SJSA1 (cell line): ENCODE measurements at places on chromosomes 11 and 22.

- H3K27ac ChIP-seq = no peak overlapping the region
- no peak for DNase-seq
- H3K27me3 ChIP-seq = no peaks in the 10 kb centered on the region
- no peaks in the 10 kb centered on the region for H3K36me3 ChIP-seq
These were observed 220.1 kb upstream of the SORL1-AS1 start for GRCh38 chr11:121672630-121673487.

- H3K4me3 ChIP-seq = no peak overlapping the region
- no peak overlapping the region for H3K27ac ChIP-seq
- DNase-seq = no peak
- no peaks in the 10 kb centered on the region for H3K4me1 ChIP-seq
- no peaks in the 10 kb centered on the region for H3K27me3 ChIP-seq
These were observed 160.5 kb downstream of the C11orf87 start for GRCh38 chr11:109582470-109582869.

DNA sequence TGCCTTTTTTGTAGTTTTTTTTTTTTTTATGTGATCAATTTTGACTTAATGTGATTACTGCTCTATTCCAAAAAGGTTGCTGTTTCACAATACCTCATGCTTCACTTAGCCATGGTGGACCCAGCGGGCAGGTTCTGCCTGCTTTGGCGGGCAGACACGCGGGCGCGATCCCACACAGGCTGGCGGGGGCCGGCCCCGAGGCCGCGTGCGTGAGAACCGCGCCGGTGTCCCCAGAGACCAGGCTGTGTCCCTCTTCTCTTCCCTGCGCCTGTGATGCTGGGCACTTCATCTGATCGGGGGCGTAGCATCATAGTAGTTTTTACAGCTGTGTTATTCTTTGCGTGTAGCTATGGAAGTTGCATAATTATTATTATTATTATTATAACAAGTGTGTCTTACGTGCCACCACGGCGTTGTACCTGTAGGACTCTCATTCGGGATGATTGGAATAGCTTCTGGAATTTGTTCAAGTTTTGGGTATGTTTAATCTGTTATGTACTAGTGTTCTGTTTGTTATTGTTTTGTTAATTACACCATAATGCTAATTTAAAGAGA lies 12.5 kb downstream of the CCND1 start:
- peaks cover 72% of the 10 kb centered on the region for H3K36me3 ChIP-seq
- peak; percentile 22 for DNase-seq
- no peak overlapping the region for H3K4me3 ChIP-seq
- no peak overlapping the region for H3K27ac ChIP-seq
- no peaks in the 10 kb centered on the region for H3K27me3 ChIP-seq
- peaks cover 63% of the 10 kb centered on the region for H3K4me1 ChIP-seq

DNA sequence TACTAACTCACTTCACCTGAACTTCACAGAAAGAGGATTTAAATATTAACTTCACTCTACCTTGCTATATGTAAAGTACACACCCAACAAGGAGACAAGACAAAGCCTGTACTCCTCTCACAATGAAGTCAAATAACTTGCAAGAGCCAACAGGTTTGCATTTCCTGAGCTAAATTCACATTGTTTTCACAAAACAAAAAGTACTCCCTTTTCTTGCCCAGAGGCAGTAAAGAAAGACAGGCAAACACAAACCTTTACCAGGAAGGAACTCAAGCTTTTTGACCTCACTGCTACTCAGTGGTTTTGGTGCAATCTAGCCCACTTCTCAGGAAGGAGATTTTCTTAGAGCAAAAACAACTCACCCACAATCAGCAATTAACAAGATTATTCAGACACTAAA lies 15.7 kb downstream of the USP28 start:
- H3K4me1 ChIP-seq = 0 out of 2 replicates have a peak, but pooled peaks cover 3% of the 10 kb centered on the region
- DNase-seq = no peak
- no peak overlapping the region for H3K27ac ChIP-seq

DNA sequence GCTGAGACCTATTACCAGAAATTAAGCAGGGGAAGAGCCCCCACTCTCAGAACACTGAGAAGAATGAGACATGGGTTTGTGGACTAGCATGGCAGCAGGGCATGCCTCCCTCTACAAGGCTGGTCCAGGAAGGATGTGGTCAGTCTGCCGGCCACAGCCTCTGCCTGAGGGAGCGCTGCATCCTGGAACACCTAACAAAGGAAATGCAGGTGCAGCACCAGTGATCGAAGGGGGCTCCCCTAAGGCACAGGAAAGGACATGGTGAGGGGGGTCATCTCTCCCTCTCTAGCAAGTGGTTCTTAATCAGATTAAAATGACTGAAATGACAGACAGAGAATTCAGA lies 40.6 kb upstream of the ARL14EP start:
- H3K4me3 ChIP-seq = no peak overlapping the region

DNA sequence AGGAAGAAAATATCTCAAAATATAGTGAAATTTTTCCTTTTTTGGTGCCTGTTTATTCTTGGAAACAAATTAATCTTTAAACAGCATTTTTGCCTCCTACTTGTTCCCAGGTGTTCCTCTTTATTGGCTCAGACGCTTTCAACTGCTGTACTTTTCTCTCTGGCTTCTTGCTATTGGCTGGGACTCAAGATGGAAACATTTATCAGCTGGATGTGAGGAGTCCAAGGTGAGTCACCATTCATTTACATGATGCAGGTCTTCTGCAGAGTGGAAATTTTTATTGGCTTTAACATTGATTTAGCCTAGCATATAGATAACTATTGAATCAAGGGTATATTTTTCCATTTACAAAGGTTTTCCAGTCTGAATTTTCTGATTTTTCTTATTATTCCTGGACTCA lies 34.4 kb upstream of the DNAJB13 start:
- H3K27me3 ChIP-seq = no peaks in the 10 kb centered on the region
- no peak for DNase-seq
- no peaks in the 10 kb centered on the region for H3K4me1 ChIP-seq
- H3K27ac ChIP-seq = no peak overlapping the region
- peaks cover 9% of the 10 kb centered on the region; the same call in 1 of the 2 replicates for H3K36me3 ChIP-seq

- H3K36me3 ChIP-seq = peaks cover 6% of the 10 kb centered on the region; the same call in 1 of the 2 replicates
- H3K4me1 ChIP-seq = peaks cover 11% of the 10 kb centered on the region
- H3K27ac ChIP-seq = no peak overlapping the region
- no peaks in the 10 kb centered on the region for H3K27me3 ChIP-seq
- no peak for DNase-seq
- H3K4me3 ChIP-seq = no peak overlapping the region
These were observed 16.9 kb downstream of the ARHGAP42 start for GRCh38 chr11:100703801-100704575.

DNA sequence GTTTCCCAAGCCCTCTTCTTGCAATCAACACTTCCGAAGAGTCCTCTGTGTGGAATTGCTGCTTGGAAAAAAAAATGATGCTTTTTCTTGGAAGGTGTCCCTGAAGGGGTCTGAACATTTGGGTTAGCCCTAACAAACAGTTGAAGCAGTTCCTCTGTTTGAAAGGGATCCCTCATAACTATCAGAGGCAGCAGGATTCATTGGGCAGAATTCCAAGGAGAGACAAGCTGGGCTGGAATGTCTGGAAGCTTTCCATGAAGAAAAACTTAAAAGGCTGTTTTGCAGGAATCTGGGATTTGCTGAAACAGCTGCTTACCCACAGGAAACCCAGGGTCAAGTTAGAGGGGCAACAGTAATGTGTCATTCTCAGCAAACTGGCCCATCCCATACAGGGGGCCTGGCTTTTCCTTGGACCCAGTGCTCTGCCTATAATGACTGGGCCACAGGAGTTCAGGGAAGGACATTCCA lies 3.1 kb downstream of the CSNK2A3 start:
- H3K4me1 ChIP-seq = peaks cover 8% of the 10 kb centered on the region
- H3K36me3 ChIP-seq = no peaks in the 10 kb centered on the region
- H3K27ac ChIP-seq = no peak overlapping the region

DNA sequence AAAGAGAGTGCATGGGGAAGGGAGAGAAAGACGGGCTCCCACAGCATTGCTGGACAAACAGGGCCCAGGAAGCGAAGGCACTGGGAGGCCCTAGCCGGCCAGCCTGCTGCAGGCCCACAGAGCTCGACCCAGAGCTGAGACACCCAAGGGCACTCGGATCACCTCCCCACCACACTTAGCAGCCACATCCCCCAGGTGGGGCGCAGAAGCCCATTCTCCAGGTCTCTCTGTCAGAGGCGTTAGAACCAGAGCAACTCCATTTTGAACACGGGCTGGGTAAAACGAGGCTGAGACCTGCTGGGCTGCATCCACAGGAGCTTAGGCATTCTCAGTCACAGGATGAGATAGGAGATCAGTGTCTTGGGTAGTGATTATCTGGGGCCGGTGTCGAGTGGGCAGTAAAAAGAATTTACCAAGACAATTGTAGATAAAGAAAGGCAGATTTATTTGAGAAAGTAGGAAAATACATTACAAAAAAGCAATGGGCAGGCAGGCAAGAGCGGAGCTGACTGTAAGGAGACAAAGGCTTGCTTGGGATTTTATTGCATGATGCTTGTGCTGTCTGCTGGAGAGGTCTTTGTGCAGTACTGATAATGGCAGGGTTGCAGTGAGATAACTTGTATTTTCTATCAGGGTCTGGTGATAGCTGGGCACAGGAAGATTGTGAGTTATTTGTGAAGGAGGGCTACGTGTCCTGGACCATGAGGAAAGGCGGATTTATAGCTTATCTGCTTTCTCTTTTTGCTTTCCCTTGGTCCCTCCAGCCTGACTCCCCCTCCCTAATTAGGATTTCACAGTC lies 13.4 kb upstream of the CAPN5 start:
- no peak overlapping the region for H3K4me3 ChIP-seq
- no peak overlapping the region for H3K27ac ChIP-seq
- no peak for DNase-seq

- peaks cover 27% of the 10 kb centered on the region for H3K36me3 ChIP-seq
- H3K4me3 ChIP-seq = peak overlapping the region; percentile 97
- H3K27me3 ChIP-seq = no peaks in the 10 kb centered on the region
- H3K4me1 ChIP-seq = peaks cover 33% of the 10 kb centered on the region
- no peak for DNase-seq
These were observed 1.9 kb downstream of the RBFOX2 start for GRCh38 chr22:36026741-36027140.

DNA sequence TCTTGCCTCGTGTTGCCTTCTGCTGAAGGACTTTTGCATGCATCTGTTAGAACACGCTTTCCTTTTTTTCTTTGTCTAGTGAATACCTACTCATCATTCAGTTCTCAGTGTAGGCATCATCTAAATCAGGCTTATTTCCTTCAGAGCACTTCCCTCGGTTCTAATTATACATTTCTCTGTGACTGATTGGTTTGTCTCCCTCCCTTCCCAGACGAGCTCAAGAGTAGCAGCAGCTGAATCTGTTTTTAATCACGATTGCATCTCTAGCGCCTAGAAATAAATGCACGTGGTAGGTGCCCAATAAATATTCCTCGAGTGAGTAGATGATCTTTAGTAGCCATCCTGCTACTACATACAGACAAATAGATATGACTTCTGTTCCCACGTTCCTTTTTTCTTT lies 6.3 kb downstream of the CEP164 start:
- H3K27me3 ChIP-seq = no peaks in the 10 kb centered on the region
- no peak for DNase-seq
- no peak overlapping the region for H3K4me3 ChIP-seq
- H3K4me1 ChIP-seq = 0 out of 2 replicates have a peak, but pooled peaks cover 4% of the 10 kb centered on the region
- no peaks in the 10 kb centered on the region for H3K36me3 ChIP-seq
- no peak overlapping the region for H3K27ac ChIP-seq

DNA sequence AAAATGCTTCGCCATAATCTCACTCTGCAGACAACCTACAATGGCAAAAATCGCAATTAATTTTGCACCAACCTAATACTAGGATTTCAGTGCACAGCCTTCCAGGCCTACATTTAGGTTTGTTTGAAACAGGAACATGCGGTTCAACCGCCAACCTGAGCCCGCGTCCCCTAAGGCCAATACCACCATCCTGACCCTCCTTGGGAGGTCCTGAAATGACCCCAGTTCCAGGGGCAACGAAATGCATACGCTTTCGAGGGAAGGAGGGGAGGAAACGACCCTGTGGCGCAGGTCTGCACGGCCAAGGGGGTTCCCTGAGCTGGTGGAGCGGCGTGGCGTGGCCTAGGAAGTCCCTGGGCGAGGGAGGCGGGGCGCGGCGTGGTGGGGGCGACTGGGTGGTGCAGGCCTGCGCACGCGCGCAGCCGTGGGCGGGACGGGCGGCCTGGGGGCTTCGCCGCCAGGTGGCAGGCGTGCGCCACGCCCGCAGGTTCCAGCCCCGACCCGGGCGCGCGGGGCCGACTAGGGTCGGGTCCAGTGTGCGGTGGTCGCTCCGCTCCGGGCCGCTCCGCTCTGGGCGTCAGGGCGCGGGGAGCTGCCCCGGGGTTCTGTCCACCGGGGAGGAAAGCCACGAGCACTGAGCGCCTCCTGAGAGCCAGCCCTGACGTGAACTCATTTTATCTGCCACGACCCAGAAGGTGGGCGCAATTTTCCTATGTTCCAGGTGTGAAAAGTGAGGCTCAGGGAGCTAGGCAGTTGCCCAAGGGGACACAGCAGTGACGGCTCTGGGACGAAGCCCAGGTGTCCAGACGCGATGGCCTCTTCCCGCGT lies 94.1 kb downstream of the SWAP70 start:
- peaks cover 78% of the 10 kb centered on the region for H3K4me1 ChIP-seq
- DNase-seq = peak; percentile 79

- H3K36me3 ChIP-seq = peaks cover 16% of the 10 kb centered on the region; the same call in 1 of the 2 replicates
- H3K4me1 ChIP-seq = peaks cover 51% of the 10 kb centered on the region
- no peak for DNase-seq
- peak overlapping the region; percentile 32 for H3K27ac ChIP-seq
- no peaks in the 10 kb centered on the region for H3K27me3 ChIP-seq
These were observed 53.7 kb downstream of the PARVA start for GRCh38 chr11:12430954-12431595.

DNA sequence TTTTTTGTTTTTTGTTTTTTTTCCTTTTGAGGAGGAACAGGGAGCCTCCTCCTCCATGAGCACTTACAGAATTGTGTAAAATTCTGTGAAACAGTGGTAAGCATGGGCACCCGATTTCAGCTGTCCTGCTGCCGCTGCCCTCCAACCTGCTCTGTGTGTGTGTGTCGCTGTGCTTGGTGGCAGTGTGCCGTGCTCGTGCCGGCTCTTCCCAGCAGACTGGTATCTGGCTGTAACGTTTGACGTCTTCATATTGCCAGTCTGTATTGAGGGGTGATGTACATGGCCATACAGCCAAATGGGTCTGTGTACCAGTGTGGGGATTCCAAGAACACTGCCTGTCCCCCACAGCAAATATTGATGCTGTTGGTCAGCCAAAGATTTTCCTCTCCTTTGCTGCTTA lies 97.1 kb downstream of the CWC15 start:
- peaks cover 12% of the 10 kb centered on the region for H3K36me3 ChIP-seq
- H3K4me1 ChIP-seq = peaks cover 17% of the 10 kb centered on the region
- no peak overlapping the region for H3K4me3 ChIP-seq
- DNase-seq = no peak
- no peaks in the 10 kb centered on the region for H3K27me3 ChIP-seq

- peaks cover 19% of the 10 kb centered on the region for H3K36me3 ChIP-seq
- no peak for DNase-seq
- peaks cover 14% of the 10 kb centered on the region for H3K4me1 ChIP-seq
- H3K27me3 ChIP-seq = no peaks in the 10 kb centered on the region
- H3K27ac ChIP-seq = no peak overlapping the region
These were observed 3.4 kb downstream of the AGBL2 start for GRCh38 chr11:47711816-47712215.

- H3K4me3 ChIP-seq = no peak overlapping the region
- H3K4me1 ChIP-seq = no peaks in the 10 kb centered on the region
- H3K27me3 ChIP-seq = no peaks in the 10 kb centered on the region
These were observed 1068.8 kb downstream of the DLG2 start for GRCh38 chr11:84558085-84558905.
